Activated CD8-positive, alpha-beta T cell treated with anti-CD3 and anti-CD28 coated beads for 36 hours (primary cell): ENCODE measurements at places on chromosomes 5 and 9.

DNA sequence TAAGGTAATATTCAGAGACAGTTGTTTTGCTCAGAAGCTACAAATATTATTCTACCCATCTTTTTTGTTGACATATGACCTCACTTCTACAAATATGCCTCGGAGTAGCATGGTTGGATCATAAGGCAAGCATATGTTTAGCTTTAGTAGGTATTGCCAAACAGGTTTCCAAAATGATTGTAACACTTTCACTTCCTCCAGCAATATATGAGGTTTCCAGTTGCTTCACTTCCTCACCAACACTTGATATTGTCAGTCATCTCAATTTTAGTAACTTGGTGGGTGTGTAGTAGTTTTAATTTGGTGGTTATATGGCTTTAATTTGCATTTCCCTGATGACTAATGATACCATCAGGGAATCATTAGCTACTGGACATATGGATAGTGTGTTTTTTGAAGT lies 46.7 kb downstream of the TNFSF8 start:
- no peak overlapping the region for H3K27ac ChIP-seq
- H3K4me3 ChIP-seq, result no peak overlapping the region
- H3K27me3 ChIP-seq, result no peaks in the 10 kb centered on the region
- peaks cover 6% of the 10 kb centered on the region for H3K36me3 ChIP-seq
- H3K4me1 ChIP-seq, result peaks cover 15% of the 10 kb centered on the region

DNA sequence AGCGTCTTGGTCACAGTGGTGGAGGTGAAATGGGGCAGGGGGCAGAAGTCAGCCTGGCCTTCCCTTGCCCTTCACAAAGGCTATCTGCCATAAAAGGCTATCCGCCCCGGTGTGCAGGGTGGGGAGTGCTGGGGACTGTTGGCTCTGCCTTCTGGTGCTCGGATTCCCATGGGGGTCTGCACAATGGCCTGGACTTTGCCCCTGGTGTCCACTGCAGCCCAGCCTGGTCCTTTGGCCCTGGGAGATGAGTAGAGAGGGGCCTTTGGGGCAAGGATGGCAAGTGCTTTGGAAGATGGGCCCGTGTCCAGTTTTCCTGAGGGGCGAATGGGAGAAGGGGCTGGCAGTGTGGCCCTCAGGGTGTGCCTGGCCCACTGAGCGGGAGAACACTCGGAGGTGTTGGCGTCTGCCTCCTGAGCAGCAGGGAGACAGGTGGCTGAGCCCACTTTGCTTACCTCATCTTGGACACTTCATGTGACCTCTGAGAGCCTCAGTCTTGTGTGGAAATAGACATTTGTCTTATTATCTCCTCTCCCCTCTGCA lies 69.9 kb downstream of the HSPA4 start:
- DNase-seq, result no peak
- no peak overlapping the region for H3K27ac ChIP-seq
- no peaks in the 10 kb centered on the region for H3K36me3 ChIP-seq
- no peaks in the 10 kb centered on the region for H3K27me3 ChIP-seq
- H3K4me3 ChIP-seq, result no peak overlapping the region
- no peaks in the 10 kb centered on the region for H3K4me1 ChIP-seq

DNA sequence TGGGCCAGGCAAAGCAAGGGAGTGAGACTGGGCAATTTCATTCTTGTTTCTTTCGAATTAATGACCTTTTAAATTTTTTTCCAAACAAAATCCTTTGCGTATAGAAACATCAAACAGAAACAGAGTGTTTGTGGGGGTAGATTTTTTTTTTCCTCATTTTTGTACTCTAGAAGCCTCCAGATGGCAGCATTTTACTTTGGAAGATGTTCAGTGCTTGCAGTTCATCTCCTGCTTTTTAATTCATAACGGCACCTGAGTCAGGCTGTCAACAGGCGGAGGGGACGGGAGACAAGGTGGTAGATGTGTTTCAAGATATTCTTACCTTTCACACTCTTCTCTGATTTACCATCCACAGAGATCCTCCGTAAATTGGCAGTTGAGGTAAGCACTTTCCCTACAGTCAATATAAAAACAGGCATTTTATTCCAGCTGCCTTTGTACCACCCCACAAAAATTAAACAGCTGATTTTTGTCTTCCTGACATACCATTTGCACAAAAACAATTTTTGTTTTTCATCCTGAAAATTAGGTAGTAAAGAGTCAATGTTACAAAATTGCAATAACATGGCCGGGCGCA lies 99.5 kb upstream of the FBXL17 start:
- no peak for DNase-seq
- H3K27me3 ChIP-seq, result peaks cover 15% of the 10 kb centered on the region
- no peak overlapping the region for H3K27ac ChIP-seq
- H3K4me1 ChIP-seq, result no peaks in the 10 kb centered on the region

GRCh38 chr9:87585123-87585855 lies 87.6 kb downstream of the DAPK1 start:
- no peak for DNase-seq
- H3K27me3 ChIP-seq, result peaks cover 3% of the 10 kb centered on the region
- no peaks in the 10 kb centered on the region for H3K4me1 ChIP-seq
- H3K36me3 ChIP-seq, result no peaks in the 10 kb centered on the region

DNA sequence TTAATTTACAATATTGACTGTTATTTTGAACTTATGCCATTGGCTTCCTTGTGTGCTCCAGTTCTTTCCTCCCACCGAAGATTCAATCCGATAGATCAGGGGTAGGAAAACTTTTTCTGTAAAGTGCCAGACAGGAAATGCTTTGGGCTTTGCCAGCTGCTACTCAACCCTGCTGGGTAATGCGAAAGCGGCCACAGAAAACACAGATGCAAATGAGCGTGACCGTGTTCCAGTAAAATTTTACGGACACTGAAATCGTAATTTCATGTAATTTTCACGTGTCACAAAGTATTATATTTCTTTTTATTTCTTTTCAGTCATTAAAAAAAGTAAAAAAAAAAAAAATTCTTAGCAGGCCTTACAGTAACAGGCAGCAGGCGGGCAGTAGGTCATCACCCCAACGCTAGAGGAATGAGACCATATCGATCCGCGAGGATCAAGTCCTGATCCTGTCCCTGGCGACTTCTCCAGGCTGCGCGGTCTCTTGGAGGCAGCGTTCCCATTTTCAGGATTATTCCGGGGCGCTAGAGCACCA lies 599 bp downstream of the NMRK1 start:
- peak; percentile 67 for DNase-seq
- H3K4me1 ChIP-seq, result peaks cover 64% of the 10 kb centered on the region
- peak overlapping the region; percentile 94 for H3K4me3 ChIP-seq
- H3K36me3 ChIP-seq, result peaks cover 4% of the 10 kb centered on the region
- no peaks in the 10 kb centered on the region for H3K27me3 ChIP-seq
- H3K27ac ChIP-seq, result peak overlapping the region; percentile 97

DNA sequence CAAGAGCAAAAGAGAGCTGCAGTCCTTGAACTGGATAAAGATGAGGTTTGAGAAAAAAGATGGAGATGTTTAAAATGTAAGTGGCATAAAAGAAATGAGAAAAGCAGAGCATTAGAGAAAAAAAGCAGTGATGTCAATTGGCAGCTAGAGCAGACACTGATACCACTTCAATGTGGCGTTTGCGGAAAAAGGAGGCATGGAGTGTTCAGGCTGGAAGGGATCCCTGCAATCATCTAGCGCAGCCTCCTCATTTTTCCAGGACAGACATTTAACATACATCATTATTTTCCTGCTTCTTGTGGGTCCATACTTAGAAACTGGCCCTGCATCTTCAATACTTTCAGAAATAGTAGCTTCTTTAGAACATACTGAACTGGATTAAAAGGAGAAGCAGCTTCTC lies 563.8 kb downstream of the PTPRD start:
- no peaks in the 10 kb centered on the region for H3K27me3 ChIP-seq
- H3K4me1 ChIP-seq, result no peaks in the 10 kb centered on the region
- DNase-seq, result no peak
- H3K4me3 ChIP-seq, result no peak overlapping the region

GRCh38 chr5:35067985-35068384 lies 20.2 kb upstream of the AGXT2 start:
- H3K4me3 ChIP-seq, result no peak overlapping the region
- no peak for DNase-seq
- peaks cover 27% of the 10 kb centered on the region for H3K27me3 ChIP-seq
- H3K36me3 ChIP-seq, result no peaks in the 10 kb centered on the region
- no peaks in the 10 kb centered on the region for H3K4me1 ChIP-seq
